Activated CD4-positive, alpha-beta T cell treated with anti-CD3 and anti-CD28 coated beads, Interleukin-2, Interleukin-4, amounts not matched to agents 100 ng/mL and 50 ng/mL, durations not matched to agents 16 hours and 8 hours (primary cell): ENCODE measurements at places on chromosomes 1 and 21.

DNA sequence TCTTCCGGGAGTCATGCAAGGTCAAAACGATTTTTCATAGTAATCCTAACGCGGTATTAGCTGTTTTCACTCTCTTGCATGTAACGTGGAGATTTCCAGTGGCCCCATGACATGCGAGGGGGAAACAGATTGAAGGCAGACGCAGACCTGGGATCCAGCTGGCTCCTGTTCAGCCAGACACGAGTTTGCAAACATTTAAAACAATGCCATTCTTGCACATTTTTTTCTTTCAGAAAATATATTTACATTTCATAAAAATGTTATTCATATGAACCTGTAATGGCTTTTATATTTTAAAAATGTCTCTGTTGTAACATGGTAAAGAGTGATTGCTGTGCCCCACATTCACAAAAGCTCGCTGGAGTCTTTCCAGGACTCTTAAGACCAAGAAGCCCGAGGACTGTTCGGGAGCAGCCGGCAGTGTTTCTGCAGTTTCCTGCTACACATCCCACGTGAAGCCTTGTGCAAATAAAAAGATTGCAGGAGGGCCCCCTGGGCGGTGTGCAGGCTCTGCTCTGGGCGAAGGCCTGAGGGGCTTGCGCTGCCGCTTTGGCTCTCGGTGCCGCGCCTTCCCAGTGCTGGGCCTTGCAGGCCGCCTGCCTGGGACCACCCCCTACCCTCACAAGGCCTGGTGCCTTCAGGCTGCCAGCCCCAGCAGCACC lies 184.9 kb downstream of the DYRK1A start:
- DNase-seq: no peak

- no peak for DNase-seq
Measured at GRCh38 chr1:47894410-47895278, 102.5 kb downstream of the TRABD2B start.

GRCh38 chr1:159879136-159879535 lies 16.7 kb upstream of the VSIG8 start:
- no peak for DNase-seq

- DNase-seq: peak; percentile 96
Measured at GRCh38 chr1:28199328-28200233, 23.1 kb upstream of the PTAFR start.

GRCh38 chr21:36990508-36991205 lies 15.8 kb upstream of the RIPPLY3 start:
- DNase-seq: no peak

DNA sequence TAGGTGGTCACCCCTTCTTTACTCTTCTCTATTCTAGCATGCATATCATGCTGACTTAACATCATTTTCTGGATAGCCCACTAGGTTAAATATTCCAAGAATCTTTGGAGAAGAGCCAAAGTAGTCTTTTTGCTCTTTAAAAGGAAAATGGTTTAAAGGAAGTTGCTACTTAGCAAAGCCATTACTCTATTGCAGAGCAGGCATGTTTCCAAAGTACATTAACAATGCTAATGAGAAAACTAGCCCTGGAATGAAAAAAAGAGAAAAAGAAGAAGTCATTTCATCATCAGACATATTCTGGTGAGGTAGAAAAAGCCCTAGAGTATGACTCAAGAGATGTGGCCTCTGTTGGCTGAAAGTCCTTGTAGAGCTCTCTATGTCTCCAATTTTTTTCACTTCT lies 74.0 kb downstream of the NUF2 start:
- no peak for DNase-seq

DNA sequence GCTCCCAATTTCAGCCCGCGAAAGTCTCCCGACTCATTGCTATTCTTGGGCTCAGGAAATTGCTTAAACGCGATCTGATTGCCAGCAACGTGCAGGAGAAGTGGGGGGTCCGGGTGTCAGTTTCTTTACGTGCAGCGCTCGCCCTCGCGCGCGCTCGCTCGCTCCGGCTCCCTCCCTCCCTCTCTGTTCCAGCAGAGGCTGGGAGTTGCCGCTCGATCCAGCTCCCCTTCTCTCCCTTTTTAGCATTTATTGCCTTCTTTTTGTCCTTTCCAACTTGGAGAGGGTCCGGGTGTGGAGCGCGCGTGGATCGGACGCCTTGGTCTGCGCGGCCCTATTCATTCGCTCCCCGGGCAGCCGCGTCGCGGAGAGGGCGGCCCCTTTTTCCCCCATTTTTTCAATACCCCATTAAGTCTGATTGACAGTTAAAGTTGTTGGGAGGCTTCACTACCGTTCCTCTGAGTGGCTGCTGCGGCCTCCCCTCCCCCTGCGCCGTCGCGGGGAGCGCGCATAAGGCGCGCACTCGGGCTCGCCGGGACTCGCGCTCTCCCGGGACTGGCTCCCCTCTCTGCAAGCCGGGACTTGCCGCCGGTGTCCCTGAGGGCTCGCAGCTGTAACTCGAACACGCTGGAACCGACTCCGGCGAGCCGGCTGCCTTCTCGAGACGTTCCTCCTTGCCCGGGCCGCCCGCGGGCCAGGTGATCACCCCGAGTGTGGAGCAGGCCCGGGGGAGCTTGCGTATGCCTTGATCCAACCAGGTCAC lies at the start of gene DHRS3:
TSS of gene DHRS3 (minus strand) at position 310 of the 760 bp plus-strand sequence. CDS start 862 bp downstream, outside the sequence.
- DNase-seq: peak; percentile 61

GRCh38 chr1:41661428-41662060 lies 177.1 kb upstream of the EDN2 start:
- no peak for DNase-seq

DNA sequence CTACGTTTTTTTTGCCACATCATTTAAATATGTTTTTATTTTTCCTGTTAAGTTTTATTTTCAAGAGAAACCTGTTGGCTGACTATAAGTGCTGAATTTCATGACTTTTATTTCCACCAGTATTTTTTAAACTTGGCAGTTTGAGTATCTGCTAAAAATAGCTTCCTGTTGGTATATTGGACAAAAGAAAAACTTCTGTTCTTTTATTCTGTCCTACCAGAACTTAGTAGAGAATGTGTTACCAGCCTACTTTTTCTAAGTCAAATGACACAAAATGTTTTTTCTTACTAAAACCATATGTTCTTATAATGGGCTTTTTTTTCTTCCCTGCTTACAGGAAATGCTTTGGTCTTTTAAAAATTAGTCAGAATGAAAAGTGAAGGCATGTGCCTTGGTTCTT lies 7.6 kb downstream of the DR1 start:
- DNase-seq: no peak

DNA sequence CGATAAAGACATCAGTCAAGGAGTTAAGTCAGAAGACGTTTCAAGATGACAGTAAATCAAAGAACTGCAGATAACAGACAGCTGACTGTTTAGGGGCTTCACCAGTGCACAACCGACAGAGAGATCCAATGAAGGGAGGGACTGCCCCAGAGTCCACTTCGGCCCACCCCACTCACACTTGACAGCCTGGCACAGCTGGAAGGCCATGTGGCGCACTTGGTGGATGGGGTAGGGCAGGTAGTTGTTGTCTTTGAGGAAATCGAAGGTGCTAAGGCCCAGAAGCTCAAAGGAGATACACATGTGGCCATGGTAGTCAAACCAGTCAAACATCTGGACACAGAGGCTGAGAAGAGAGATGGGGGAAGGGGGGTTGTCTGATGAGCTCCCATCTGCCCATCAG lies 4.4 kb upstream of the SCAMP3 start:
- DNase-seq: no peak

DNA sequence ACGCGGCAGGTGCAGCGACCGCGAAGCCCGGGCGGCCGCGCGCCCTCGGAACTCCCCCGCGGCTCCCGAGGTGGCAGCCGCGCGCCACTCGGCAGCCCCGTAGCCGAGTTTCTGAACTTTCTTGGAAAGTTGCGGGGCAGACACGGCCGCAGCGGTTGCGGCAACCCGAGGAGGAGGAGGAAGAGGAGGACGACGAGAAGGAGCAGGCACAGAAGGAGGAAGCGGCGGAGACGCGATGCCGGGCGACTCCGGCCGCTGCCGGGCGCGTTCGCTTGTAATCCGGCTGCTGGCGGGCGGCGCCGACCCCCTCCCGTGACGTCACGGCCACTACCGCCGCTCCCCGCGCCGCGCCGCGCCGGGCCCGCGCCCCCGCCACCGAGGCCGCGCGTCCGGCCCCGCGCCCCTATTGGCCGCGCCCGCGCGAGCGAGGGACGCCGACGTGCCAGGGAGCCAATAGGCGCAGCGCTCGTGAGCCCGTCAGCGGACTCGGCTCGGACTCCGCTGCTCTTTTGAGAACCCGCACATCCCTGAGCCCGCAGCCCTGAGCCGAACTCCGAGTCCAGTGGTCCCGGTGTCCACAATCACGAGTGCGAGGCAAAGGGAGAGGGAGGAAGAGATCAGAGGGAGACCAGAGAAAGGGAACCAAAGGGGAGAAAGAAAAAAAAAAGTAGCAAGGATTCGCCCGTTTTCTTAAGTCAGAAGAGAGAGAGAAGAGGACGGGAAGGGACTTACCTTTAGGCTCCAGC lies 736 bp upstream of the BARHL2 start:
- DNase-seq: no peak

GRCh38 chr21:45140346-45140940 lies 66.1 kb downstream of the ADARB1 start:
- DNase-seq: peak; percentile 63

GRCh38 chr21:25509862-25510261 lies 97.4 kb downstream of the MRPL39 start:
- peak; percentile 77 for DNase-seq

DNA sequence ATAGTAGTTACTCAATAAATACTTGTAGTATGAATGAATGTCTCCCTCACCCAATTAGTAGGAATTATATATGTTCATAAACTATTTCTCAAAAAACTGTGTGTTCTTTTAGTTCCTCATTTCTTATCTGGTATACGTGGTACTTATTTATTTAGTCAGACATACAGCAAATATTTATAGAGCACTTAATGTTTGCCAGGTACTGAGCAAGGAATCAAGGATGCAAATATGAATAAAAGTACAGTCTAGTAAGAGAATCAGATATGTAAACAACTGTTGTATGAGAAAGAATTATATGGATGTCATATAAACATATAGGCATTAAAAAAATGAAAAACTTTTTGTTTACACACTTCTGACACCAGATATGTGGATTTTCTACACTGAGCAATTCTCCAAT lies 58.5 kb downstream of the ATF6 start:
- DNase-seq: no peak

DNA sequence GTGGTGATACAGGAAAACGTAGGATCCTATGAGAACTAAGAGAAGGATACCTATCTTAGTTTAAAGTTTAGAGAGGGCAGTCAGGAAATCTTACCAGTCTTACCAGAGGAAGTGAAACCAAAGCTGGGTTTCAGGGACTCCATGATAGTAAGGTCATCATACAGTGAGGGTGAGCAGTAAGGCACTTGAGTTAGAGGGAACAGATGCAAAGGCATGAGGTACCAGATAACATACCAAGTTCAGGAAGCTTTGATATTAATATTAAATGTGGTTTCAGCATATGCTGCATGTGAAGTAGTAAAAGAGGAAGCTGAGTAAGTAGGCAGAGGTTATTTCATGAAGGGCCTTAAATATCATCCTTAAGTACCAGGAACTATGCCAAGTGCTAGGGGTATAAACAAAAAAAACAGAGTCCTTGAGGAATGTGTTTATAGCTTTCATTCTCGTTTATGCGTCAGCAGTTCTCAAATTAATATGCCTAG lies 16.9 kb downstream of the ATG4C start:
- no peak for DNase-seq

- DNase-seq: peak; percentile 24
Measured at GRCh38 chr1:240888039-240888786, 276.3 kb upstream of the GREM2 start.
